ENCODE measurements at places on chromosomes 4 and X.

GRCh38 chrX:39832211-39832610 is 265.5 kb downstream of the BCOR start:
- DNase-seq = no peak

- DNase-seq = no peak
Measured at GRCh38 chr4:164755432-164755831, 1.5 kb downstream of the SMIM31 start.

DNA sequence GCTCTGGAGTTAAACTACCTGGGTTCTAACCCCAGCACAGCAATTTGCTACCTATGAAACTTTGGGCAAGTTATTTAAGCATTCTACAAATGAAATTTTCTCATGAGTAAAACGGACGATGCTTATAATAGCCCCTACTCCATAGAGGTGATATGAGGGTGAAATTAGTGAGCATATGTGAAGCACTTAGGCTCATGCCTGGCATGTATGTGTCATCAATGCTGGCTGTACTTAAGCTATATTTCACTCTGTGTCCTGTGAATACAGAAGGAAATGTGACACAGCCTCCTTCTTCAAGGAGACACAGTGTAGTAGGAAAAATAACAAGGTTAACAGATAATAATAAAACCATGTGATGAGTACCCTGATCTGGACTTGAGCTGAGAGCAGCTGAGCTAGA is 20.4 kb upstream of the FMR1NB start:
- DNase-seq = no peak

DNA sequence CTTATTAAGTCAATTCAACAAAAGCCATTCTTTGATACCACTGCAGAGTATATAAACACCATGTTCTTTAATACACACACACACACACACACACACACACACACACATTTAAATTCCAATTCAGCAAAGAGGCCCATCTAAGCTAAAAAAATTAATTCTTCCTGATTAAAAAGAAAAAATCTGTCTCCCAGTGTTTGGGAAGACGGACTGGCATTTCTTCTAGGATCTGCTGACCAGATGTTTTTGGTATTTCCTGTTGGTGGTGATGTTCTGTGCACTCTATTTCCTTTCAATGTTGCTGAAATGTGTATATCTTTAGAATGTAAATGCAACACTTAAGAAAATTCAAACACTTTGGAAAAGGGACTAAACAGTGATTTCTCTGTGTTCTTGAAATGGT is 243.8 kb downstream of the THOC2 start:
- DNase-seq = no peak

GRCh38 chr4:104490096-104490769 is 4.5 kb downstream of the CXXC4 start:
- DNase-seq = no peak

DNA sequence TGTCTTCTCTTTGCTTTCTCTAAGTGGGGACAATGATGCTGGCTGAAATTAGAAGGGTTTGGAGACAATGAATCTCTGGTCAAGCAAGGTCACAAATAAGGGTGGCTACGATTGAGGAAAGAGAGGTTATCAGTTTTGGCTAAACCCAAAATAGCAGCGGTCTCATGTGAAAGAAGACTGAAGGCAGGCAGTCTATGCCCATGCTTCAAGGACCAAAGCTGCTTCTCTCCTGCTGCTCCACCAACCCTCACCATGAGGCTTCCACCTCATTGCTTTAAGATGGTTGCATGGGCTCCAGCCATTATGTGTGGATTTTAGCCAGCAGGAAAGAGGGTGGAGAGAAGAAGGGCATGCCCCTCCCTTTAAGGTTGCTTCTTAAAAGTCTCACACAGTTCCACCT is 114.1 kb upstream of the TRIM2 start:
- no peak for DNase-seq

- DNase-seq = no peak
Measured at GRCh38 chr4:140141210-140141835, 12.7 kb downstream of the MAML3 start.

GRCh38 chrX:123298026-123298425 is 113.9 kb downstream of the GRIA3 start:
- DNase-seq = no peak

GRCh38 chrX:149853925-149854324 is 27.1 kb upstream of the MAGEA8 start:
- peak; percentile 1 for DNase-seq

- no peak for DNase-seq
Measured at GRCh38 chrX:138886769-138887168, 175.3 kb upstream of the FGF13 start.

DNA sequence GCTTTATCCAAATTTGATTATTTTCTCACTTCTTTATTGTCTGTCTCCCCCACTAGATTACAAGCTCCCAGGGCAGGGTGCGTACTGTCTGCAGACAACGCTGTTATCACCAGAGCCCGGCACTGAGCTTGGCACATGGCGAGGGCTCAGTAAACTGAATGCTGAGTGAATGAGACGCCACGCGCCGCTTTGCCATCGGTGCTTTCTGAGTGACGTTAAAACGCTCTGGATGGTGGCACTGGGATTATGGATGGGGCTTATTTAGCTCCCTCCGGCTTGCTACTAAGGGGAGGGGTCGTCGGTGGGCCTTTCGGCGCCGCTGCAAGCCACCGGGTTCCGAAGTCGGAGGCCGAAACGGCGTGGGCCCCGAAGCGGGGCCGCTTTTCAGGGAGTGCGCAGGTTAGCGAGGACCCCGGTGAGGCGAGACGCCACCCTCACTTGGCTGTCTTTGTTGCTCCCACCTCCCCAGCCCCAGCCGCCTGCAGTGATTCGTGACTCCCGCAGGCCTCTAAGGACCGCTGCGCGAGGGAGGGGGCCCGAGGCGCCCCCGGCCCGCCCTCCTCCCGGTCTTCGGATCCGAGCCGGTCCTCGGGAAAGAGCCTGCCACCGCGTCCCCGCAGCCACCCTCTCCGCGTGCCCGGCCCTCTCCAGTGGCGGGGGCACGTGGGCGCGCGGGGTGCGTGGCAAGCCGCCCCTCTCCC is 569 bp upstream of the FHL1 start:
- DNase-seq = no peak

DNA sequence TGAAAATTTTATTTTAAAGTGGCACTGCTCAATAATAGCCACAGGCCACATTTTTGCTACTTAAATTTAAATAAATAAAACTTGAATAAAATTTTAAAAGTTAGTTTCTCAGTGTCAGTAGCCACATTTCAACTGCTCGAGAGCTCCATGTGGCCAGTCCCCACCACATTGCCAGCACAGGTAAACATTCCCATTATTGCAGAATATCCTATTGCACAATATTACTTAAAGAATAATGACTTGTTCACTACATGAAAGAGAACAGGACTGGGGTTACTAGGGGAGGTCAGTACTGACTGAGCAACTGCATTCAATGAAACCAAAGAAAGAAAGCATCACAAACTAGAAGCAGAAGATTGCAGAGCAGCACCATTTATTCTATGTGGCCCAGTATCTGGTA is 2201.6 kb upstream of the TENM3 start:
- DNase-seq = no peak

DNA sequence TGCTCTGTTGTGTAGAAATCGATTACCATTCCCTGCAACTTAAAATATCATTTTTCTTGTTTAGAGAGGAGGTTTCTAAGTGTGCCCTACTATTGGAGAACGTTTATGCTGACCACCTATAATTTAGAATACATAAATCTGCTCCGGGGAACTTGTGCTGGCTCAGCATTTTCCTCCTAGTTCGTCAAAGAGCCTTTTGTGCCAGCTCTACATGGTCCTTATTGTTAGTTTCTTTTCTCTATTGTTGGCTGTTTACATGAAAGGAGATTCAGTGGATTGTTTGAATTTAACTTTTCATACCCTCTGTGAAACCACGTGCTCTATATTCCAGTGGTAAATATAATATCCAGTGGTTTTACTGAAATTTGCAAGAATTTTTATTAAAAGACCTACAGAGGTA is 53.4 kb upstream of the ATP8A1 start:
- DNase-seq = no peak

- DNase-seq = no peak
Measured at GRCh38 chr4:184850018-184850417, 24.2 kb upstream of the ACSL1 start.

DNA sequence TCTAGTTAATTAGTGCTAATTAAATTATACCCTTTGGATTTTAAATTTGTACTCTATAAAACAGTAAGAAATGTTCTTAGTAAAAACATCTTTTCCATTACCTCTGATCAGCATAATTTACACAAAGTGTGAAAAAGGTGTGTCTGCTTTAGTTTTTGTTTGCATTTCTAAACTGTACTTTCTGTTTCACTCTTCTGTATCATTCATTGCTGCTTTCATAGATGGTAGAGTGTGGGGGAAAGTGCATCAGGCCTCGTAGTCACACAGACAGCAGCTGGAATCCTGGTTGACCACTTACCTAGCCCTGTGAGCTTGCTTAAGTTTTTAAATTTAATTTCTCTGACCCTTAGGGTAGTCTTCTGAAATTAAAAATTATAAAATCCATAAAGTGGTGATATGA is 275.4 kb upstream of the PITX2 start:
- no peak for DNase-seq

DNA sequence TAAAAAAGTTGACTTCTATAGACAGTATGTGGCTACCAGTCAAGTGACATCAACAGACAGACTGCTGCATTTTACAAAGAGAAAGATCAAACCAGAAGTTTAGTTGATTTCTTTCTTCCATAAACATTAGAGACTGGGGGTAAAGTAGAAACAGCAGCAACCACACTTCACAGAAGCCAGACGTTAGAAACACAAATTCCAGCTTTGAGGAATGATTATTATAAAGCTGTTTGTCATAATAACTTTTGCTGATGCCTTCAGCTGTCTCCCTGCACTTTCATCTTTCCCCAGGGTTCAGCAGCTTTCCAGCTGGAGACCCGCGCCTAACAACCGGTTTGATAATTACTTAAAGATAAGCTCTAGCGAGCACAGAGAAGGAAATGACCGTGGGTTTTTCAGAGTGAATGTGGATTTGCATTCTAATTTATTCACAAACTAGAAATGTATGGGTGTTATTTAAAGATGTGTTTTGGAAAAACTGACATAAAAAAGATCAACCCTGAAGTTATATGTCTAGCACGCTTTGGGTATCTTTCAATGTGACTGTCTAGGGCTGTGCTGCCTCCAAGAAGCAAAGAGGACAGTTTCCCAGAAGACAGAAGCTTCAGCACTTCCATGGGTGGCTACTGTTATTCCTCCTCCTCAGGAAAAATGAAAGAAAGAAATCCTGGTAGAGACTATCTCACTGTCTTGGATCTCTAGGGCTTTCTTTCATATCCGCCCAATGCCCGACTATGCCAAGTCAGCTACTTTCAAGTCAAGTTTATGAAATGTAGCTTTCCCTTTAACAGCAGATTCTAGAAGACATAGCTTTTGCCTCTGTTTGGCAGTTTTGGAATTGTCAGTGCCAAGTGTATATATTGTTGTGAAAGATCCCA is 15.0 kb upstream of the ENAM start:
- DNase-seq = no peak

DNA sequence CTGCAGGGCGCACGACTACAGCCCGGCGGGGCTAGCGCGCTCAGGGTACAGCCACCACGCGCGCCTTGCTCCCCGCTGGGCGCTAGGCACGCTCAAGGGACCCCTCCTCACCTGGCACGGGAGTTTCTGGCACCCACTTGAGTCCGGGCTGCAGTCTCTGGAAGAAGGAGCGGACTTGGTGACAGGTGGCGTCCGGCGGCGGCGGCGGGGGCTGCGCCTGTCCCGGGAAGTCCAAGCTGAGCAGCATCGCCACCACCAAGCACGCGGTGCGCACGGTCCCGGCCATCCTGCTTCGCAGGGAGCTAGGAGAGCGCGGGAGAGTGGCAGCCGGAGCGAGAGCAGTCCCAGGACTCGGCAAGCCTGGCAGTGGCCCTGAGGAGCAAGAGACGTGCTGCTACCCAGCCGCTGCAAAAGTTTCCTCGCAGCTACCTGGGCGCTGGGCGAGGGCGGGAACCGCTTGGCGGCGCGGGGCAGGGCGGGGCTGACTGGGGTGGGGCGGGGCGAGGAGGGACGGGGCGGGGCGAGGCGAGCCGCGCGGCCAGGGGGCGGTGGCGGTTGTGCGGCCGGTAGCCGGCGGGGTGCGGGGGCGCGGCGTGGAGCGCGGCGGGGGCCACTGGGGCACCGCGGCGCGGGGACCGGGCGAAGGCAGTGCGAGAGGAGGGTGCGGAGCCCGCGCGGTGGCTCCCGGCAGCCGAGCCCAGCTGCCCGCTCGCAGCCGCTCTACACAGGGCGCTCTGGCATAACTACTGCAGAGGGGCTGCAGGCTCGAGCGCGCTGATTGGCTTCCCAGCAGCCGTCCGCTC is at the start of gene GPC3:
TSS of gene GPC3 (minus strand) at position 431 of the 803 bp plus-strand sequence.
- DNase-seq = no peak

GRCh38 chr4:11397819-11398610 is 30.7 kb downstream of the HS3ST1 start:
- no peak for DNase-seq

DNA sequence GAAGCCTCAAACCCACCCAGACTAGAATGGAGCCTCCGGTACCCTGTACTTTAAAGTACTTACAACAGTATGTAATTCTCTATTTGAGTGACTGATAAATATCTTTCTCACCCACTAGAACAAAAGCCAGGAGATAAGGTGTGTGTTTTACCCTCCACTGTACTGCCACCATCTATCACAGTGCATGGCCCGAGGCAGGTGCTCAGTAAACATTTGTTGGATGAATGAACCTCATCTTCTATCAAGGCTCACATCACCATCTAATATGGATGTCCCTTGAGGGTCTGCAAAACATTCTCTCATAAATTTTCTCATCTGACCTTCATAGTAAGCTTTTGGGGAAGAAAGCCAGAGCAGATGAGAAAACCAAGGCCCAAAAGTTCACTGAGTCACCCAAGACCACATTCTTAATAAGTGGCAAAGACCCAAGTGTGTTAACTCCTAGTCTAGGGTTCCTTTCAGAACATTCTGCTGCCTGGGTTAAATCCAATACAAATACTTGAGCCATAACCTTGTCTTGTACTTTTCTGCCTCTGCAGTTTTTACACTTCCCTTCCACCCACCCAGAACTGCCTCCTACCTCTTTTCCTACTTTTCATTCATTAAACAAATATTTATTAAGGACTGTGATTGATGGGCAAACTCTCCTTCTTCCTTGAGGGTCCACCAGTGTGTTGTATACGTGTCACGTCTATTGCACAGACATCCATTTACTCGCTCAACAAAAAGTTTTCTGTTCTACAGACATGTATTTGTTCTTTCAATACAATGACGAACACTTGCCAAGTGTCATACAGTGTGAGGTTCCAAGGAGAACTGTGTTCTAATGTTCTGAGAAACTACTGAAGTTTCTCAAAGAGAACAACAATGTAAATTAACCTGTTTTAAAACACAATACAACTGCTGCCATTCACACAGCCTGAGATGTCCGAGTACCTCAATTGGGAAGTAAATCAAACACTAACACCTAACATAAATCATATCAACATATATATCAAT is 35.7 kb downstream of the APBB2 start:
- DNase-seq = no peak

DNA sequence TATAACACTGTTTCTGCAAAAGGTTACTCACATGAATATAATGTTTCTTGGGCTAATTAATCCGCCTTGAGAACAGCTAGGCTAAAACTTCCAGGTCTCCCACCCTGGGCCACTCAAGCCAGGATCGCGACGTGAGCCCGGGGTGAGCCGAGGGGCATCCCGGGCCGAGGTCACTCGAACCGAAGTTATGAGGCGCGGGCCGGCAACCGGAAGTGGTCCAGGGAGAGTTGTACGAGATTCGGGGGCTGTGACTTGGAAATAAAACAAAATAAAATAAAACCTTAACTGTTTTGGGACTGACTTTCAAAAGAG is 317 bp downstream of the CMC4 start:
- no peak for DNase-seq

All from hematopoietic multipotent progenitor cell treated with erythropoietin and hydrocortisone succinate and interleukin-3 and kit ligand, for 15 days (in vitro differentiated cells).